ENCODE measurements at places on chromosomes 7 and 10.

GRCh38 chr10:116477986-116478664, 50.5 kb downstream of the PNLIPRP3 start:
- no peak for DNase-seq

DNA sequence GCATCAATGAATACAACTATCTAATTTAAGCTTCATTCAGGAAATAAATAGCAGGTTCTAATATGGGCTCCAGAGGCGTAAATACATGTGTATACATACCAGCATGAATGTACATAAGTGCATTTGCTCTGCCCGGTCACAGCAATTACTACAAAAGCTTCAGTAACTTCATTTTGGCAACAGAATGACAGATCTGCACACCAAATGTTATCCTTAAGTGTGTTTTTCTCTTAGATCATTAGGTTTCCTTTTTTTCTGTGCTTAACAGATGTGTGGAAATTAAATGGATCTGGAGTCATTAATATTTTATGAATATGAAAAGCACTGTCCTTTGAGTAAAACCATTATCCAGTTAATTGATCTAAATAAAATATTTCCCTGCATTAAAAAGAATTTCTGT, 159.0 kb upstream of the MEOX2 start:
- no peak for DNase-seq

- DNase-seq, result no peak
These were observed 156.7 kb upstream of the BET1 start for GRCh38 chr7:94160719-94161435.

DNA sequence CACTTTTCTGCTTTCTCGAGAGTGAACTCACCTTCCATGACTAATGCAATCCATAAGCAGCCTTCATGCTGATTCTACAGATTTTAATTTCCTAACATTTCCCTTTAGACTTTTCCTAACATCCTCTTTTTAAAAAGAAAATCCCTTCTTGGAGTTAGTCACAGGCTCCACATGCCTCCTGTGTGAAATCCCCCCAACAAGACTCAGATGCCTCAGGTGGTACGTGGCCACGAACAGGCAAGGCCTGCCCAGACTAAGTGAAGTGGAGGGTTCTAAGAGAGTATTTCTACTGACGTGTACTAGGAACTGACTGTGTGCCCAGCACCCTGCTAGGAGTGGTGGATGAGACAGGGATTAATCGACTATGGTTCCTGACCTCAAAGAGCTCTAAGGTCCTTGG, 125.9 kb upstream of the HPS1 start:
- DNase-seq, result no peak

- DNase-seq, result no peak
These were observed 42.2 kb downstream of the MPLKIP start for GRCh38 chr7:40092182-40092581.

Data from fibroblast of villous mesenchyme (primary cell).